Sigmoid colon (tissue), 7 donors: ENCODE measurements at places on chromosomes 3 and 15. TPM values are rescaled to one million over a fixed set of nuclear protein-coding genes. Genes with fewer than 3 reads are reported as not detected.

GOLGA6B gene
- not detected for total RNA-seq

SOX2 gene
- total RNA-seq = 7.1 TPM

NCK1 gene
- total RNA-seq = 55.1 TPM

DNAH12 gene
- total RNA-seq = 0.28 TPM

TMEM39A gene
- total RNA-seq = 14.8 TPM

ECT2 gene
- total RNA-seq = 3.6 TPM

P2RY14 gene
- 21.4 TPM for total RNA-seq

DNAJC17 gene
- total RNA-seq = 9.3 TPM
